ENCODE measurements at places on chromosomes 1 and 21.

DNA sequence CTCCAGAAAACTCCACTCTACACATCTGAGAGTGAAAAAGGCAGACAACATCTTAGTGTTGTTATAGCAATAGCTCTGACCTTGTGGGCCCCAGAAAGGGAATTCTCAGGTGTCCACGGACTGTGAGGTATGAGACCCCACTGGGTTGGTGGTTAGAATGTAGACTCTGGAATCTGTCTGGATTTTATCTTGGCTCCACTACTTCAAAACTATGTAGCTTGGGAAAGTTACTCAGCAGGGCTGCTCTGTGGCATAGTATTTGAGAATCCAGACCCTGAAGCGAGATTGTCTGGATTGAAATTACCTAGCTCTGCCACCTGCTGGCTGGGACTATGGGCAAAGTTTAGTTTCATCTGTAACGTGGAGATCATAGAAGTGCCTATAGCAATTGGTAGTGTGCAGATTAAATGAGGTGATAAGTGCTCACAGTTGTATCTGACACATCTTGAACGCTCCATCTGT lies 25.8 kb downstream of the PRDM2 start:
- peak; percentile 63 for DNase-seq

- no peak for DNase-seq
Observed at GRCh38 chr1:162366149-162366548, 10.5 kb downstream of the SPATA46 start.

GRCh38 chr21:21084179-21084578 lies 86.0 kb downstream of the NCAM2 start:
- no peak for DNase-seq

GRCh38 chr1:38020396-38020795 lies 7.9 kb downstream of the UTP11 start:
- DNase-seq: no peak
